ENCODE measurements at places on chromosomes 6 and 20.
A peak's percentile ranks its signal among the peaks of the same experiment; 100 is the strongest.

DNA sequence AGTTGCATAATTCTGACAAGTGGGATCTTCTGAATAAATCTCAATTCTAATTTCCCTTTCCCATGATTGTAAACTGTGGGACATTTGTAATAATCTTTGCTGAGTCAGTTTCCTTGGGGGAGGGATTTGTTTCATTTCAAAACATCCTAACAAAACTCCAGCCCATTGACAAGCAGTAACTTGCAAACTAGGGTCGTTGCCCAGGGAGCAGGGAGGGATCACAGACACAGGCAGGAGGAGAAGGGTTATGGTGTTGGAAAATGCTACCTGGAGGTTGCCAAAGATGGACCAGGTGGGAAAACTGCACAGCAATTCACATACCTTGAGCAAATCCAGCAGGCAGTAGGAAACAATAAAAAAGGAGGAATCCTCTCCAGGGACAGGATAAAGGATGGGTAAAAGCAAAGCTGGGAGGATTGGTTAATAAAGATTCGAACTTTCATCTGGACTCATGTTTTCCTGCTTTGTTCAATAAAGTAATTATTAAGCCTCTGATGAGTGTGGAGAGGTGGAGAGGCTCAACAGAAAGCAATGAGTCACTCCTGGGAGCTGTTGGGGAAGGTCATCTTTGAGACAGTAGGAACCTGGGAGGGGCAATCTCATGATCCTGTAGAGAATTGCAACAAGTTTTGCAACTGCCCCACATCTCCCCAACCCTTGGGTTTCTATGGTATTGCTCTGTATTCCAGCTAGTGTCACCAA, 87.3 kb upstream of the AKIRIN2 start:
- DNase-seq, result no peak

GRCh38 chr20:23165964-23166363, 79.8 kb upstream of the CD93 start:
- DNase-seq, result no peak

- DNase-seq, result no peak
These were observed 77.7 kb upstream of the ZFP64 start for GRCh38 chr20:52269321-52269720.

- DNase-seq, result no peak
These were observed 19.7 kb downstream of the CD40 start for GRCh38 chr20:46137816-46138215.

DNA sequence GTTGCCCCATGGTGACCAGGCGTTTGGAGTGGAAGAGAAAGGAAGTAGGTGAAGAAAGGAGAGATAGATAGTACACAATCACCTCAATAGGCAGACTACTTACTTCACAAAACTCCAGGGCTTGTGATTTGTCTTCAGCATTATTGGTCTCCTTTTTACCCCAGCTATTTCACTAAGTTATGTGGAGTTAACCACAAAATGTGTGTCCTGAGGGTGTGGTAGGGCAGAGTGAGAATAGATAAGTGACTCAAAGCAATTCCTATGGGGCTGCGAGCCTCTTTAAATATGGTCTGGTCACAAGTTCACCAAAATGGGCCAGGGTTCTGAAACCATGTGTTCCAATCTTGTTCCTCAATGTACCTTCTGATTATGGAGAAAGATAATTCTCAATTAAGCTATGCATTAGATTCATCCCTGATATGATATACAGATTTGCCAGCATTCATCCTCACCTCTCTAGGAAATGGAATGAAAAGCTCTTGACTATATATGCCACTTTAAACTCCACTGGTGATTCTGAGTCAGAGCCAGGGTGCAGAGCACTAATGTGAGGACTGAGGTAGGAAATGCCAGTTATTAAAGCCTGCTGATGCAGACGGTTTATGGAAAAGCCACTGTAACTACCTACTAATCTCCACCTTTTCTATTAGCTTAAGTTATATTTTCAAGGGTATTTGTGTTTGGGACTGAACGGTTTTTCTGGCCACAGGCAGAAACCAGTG, 310.6 kb upstream of the MANEA start:
- no peak for DNase-seq

DNA sequence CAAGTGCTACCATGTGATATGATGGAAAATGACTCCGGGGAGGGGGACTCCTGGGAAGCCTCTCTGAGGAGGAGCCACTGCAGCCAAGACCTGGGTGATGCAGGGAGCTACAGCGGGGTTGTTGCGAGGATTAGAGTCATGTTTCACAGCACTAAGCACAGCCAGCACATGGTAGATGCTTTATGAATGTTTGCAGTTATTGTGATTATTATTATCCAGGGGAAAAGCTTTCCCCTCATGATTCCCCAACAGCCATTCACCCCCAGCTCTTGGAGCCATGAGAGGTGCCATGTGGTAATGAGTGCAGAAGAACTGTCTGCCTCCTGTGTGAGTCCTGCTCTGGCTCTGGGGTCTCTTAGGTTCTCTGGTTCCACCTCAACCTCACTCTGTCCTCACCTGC, 39.9 kb downstream of the RSPO4 start:
- no peak for DNase-seq

DNA sequence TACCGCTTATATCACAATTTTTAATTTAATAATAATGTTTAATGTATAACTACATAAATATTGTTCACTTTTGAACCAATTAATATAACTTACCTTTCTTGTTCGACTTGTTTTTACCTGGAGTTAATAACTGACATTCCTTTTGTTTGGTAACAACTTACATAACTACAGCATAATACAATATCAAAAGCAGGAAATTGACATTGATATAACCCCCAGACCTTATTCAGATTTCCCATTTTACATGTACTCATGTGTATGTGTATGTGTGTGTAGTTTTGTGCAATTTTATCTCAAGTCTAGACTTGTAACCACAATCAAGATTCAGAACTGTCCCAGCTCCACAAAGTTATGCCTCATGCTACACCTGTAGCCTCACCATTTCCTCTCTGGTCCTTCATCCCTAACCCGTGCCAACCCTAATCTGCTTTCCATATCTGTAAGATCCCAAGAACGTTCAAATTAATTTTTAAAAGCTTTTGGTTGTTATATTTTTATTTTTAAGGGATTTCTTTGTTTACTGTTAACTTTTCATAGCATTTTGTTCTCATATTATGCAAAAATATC, 190.6 kb downstream of the MANEA start:
- DNase-seq, result no peak

- DNase-seq, result no peak
These were observed 64.8 kb upstream of the NRSN1 start for GRCh38 chr6:24060982-24061754.

- no peak for DNase-seq
These were observed 46.2 kb downstream of the THBS2 start for GRCh38 chr6:169207482-169207881.

GRCh38 chr20:50308513-50309279, 118.1 kb downstream of the CEBPB start:
- no peak for DNase-seq

GRCh38 chr6:42783876-42784642, 2.2 kb downstream of the BICRAL start:
- DNase-seq, result no peak

GRCh38 chr20:31758521-31758920, 19.4 kb downstream of the TPX2 start:
- DNase-seq, result no peak

GRCh38 chr6:144597511-144597910, 312.4 kb downstream of the UTRN start:
- no peak for DNase-seq

GRCh38 chr6:97594844-97595243, 311.8 kb upstream of the MMS22L start:
- DNase-seq, result no peak

DNA sequence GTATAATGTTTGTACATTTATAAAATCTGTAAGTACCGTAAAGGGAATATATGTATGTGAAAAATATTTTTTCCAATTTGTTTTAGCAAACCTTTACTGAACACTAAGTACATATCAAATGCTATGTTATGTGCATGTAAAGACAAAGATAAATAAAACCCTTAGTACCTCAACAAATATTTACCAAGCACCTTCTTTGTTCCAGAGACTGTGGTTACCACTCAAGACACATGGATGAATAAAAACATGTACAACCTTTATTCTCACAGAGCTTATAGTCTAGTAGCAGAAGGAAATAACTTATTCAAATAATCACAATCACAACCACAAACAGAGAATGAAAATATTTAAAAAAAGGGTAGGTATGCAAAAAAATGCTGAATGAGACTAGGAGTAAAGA, 17.5 kb downstream of the TMX4 start:
- no peak for DNase-seq

DNA sequence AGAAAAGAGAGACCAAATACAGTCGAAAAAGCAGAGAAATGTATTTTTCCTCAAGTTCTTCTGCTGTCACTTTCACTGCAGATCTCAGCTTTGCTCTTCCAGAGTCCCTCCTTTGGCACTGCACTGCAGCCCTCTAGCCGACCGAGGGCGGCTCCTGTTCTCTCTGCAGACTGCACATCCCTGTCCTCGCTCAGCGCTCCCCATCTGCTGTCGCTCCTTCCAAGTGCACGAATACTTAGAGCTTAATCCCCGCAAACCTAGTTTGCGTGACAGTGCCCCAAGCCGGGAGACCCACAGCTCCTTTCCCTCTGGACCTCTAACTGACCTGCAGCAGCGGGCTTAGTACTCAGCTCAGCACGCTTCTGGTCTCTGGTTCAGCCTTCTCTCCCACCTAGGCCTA, 15.2 kb downstream of the RPP21 start:
- no peak for DNase-seq

DNA sequence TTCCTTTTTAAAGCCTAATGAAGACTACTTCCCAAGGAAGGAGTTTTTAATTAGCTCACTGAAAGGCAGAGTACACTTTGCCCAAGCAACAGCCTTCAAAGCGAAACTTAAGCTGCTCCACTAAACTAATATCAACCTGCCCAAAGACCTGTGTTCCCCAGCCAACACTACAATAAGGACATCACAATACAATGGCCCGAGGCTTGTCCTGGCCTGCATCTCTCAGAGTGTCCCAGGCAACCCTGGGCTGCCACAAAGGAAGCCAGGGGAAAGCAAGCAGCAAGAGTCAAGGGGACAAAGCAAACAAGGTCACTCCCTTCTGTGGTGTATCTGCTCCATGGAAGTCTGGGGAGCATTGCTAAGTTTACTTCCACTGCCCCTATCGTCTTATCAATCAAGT, 52.3 kb downstream of the PIGU start:
- no peak for DNase-seq

DNA sequence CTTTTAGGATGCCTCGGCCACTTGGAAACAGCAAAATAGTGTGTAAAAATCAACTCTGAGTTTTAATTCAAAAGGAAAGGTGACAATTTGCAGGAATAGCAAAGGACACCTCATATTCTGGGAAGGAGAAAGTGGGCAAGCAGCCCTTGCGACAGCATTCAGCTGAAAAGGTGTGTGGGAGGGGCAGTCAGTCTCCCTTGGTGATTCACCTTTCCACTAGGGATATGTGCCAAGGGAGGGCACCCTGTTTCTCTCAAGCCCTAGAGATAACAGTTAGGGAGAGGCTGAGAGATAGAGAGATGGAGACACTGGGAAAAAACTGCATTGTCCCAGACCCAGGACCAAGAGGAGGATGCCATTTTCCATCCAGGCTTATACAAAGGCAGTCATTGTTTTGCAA, 228.1 kb downstream of the EPM2A start:
- no peak for DNase-seq

GRCh38 chr20:14127514-14128223, 132.4 kb downstream of the MACROD2 start:
- no peak for DNase-seq

DNA sequence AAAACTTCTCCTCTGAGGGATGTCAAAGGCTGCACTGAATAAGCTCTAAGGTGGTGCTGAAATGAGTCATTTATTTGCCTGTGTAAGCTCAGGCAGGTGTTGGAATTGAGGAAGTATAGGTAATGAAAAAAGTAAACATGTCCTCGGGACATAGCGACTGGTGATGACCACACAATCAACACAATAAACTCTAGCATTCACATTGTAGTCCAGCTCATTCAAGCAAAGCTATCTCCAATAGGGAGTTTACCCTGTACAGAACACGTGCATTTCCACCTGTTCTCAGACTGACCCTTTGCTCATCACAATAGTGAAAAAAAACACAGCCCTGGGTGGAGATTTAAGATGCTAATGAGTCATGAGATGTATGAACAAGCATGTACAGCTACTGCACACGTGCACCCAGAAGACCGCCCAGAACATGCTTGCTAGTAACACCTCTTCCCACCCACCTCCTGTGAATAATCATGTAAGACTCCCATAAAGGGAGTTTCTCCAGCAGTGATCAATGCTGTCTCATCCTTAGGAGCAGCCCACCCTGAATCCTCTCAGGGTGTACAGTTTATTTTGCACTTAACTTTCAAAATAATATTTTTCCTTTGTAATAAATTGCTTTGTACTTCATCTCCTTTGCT, 33.0 kb upstream of the POU5F1 start:
- no peak for DNase-seq

DNA sequence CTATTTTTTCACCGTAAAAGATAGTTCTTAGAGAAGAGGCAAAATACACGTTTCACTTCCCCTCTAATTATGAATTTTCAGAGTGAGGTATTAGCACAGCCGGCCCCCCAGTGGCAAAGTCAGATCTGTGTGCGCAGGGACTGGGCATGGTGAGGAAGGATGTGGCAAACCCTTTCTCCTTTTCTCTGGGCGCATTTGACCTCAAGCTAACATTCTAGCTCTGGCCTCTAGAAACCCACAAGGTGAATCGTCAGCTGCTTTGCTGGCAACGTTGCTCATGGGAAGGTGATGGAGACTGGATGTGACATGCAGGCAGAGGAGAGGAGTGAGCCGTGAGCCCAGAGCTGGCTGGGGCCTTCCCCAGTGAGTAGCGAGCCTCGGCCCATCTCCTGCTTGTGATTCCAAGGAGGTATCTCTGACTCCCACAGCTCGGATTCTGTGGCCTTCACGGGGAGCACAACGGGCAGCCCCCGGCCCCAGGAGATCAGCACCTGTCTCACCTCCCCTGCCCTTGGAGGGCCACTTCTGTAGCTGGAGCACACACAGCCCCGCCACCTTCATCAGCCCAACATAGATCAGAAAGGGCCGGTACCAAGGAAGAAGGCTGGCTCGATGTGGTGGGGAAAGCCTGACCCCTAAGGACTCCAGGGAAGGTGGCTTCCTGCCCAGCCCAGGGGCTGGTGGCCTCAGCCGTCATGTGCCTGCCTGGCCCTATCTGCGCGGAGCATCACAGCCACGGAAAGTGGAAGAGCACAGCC, 152.8 kb downstream of the TAF4 start:
- no peak for DNase-seq

- DNase-seq, result no peak
These were observed 365.1 kb downstream of the ZFAND3 start for GRCh38 chr6:38184585-38185080.

DNA sequence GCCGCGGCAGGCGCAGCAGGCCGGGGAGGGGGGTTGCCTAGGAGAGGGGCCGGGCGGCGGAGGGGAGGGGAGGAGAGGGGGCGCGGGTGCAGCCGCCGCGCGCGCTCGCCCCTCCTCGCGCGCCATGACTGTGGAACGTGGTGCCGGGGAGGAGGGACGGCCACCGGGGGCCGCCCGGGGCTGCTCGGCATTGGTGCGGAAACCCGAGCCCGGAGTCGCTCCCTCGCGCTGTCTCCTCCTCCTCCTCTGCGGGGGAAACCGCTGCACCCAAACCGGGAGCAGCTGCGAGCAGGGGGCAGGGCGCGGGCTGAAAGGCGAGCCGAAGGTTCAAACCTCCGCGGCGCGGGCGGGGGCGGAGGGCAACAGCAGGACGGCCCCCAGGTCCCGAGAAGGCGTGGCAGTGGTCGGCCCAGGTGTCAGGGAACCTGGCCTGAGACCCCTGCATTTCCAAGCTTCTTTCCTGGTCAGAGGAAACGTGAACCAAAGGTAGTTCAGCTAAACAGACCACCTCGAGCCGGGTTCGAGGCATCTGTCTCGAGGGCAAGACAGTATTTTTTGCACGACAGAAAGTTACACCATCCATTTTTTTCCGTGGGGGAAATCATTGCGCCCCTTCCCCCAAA, 1.4 kb upstream of the TRERF1 start:
- peak; percentile 90 for DNase-seq

GRCh38 chr6:15506066-15506465, 156.8 kb downstream of the DTNBP1 start:
- DNase-seq, result no peak
